ENCODE measurements at places on chromosomes 7 and 10. TPM values are rescaled to one million over a fixed set of nuclear protein-coding genes. Genes with fewer than 3 reads are reported as not detected.

Gene CNPY1
- not detected for total RNA-seq

- no peak for DNase-seq
These were observed 197.6 kb downstream of the WDR37 start for GRCh38 chr10:1253523-1254353.

DNA sequence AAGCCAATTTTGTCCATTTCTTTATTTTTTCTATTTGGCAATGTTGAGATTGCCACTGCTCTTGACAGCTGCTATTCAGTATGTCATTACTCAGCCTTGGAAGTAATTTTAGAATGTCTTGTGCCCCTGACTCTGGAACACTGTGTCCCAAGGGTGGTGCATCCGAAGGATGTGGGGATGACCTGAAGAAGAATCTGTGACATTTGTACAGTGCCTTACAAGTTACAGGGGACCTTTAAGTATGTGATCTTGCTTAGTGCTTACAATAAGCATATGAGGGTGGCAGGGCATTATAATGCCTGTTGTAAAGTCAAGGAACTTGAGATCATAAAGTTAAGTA is 239.5 kb downstream of the REEP3 start:
- DNase-seq = peak; percentile 38

GRCh38 chr7:2611401-2611800 is 20.4 kb upstream of the TTYH3 start:
- DNase-seq = no peak

Gene MAPK8
- 27.7 TPM for total RNA-seq

DNA sequence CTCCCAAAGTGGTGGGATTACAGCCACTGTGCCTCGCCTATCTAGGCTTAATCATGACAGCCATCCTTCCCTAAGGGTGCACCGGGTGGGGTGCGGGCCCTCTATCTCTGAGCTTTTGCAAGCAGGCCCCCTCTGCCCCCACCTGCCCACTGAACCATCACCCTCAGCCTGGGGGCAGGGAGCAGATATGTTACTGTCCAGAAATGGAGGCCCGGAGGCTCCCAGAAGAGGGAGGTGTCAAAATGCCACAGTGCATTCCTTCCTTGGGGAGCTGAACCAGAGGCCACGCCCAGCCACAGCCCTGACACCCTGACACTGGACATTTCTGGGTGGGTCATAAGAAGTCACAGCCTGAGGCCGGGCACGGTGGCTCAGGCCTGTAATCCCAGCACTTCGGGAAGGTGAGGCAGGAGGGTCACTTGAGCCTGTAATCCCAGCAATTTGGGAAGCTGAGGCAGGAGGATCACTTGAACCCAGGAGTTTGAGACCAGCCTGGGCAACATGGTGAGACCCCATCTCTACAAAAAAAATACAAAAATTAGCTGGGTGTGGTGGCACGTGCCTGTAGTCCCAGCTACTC is 129.8 kb upstream of the TNRC18 start:
- DNase-seq = no peak

Gene VENTX
- 2.3 TPM for total RNA-seq

Gene TUBB8
- not detected for total RNA-seq

Gene KIF11
- total RNA-seq = 0.75 TPM

Gene NPY4R
- total RNA-seq = not detected

DNA sequence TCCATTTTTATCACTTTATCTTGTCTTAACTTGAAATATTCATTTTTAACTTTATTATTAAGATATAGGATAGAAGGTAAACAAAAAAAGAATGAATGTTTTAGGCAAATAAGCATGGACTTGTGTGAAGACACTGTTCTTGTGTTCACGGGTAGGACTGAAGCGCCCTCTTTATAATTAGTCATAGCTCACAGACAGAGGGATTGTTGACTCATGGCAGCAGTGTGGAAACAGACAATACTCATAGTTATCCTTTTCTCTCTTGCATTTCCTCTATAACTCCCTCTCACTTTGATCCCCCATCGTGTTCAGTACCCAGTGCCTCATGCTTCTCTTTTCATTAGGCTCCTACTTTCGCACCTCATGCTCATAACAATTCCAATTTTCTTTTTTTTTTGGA is 731.8 kb downstream of the PHTF2 start:
- DNase-seq = no peak

DNA sequence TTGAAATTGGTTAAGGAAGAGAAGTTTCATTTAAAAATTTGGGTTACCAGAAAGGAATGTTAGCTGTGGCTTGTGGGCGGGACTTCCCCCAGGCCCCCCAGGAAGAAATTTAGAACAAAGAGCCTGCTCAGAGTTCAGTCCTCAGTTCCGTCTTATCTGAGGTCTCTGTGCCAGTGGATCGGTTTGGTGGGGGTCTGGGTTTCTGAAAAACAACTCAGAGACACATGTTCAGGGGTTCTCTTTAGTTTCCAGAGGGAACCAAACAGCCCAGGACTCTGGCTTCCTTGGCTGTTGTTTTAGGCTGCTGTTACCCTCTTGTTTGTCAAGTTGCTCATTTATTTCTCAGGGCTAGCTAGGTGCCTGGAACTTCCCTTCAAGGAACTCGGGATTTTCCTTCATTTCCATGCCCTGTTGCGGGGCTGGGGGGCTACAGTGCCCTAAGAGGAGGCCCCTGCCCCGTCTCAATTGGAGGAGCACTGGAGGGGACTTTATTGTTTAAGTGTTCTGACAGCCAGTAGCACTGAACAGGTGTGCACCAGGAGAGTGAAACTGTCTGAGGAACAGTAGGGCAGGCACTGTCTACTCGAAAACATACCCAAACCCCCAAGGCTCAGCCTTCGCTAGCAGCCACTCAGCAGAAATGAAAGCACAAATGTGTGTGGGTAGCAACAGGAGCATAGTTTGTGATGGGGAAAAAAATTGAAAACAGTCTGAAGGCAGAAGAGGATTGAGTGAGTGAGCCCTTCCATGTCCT is 59.9 kb downstream of the ALOX5 start:
- DNase-seq = no peak

Gene FAM20C
- 19.3 TPM for total RNA-seq

DNA sequence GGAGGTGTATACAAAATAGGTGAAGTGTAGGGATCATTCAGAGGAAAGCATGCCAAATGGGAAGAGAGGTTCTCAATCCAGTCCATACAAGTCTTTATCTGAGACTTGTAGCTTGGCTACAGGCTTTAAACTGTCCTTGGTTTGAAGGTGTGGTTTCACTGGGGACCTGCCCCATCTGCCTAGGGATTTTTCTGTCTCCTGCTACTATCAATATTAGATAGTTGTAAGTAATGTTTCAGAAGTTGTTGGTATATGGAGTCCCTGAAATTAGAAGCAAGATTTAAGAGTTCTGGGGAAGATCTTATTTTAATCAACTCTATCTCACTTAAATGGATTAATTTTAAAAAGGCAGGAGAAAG is 100.9 kb downstream of the ANKRD7 start:
- DNase-seq = no peak

DNA sequence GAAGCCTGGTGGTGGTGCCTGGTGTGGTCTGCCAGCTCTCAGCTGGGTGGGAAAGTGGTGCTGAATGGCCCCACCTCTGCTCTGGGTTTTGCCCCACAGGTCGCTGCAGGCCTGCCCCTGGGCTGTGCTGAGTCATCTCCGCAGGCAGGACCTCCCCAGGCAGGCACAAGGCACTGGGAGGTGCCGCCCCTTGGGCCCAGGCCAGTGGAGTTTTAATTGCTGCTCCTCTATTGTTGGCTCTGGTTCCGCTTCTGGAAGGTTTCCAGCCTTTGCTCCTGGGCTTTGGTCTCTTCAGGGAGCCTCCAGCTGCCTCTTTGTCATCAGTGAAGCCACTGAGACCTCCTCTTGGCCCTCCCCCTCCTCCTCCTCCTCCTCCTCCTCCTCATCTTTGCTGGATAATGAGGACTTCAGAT is 180.3 kb upstream of the GRB10 start:
- DNase-seq = peak; percentile 88

- no peak for DNase-seq
These were observed 116.5 kb upstream of the ADAM12 start for GRCh38 chr10:126504761-126505112.
